ENCODE measurements at places on chromosomes 3 and 15.

DNA sequence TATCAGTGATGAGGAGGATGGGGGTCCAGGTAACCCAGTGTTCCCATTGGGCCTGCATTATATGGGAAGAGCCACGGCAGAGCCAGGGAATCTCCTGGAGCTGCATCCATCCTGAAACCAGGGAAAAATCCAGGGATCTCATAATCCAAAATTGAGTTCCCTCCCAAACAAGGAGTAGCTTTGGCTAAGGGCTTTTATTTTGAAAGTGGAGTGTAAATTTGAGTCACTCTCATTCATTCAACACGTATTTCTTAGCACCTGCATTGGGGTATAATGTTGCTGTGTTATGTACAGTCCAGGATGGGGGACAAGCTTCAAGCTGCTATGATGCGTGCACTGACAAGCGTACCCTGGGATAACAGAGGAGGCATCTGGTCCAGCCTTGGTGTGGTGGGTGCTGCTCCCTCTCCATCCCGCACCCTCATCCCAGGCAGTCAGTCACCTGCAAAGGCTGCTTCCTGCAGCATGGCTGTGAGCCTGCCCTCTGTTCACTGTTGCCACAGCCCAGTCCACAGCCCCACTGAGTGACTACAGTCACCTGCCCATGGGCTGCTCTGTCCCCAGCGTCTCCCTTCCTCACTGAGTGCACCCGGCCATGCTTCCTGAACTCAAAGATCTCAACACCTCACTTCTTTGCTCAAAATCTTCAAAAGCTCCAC is 135.6 kb downstream of the OPA1 start:
- DNase-seq, result no peak

DNA sequence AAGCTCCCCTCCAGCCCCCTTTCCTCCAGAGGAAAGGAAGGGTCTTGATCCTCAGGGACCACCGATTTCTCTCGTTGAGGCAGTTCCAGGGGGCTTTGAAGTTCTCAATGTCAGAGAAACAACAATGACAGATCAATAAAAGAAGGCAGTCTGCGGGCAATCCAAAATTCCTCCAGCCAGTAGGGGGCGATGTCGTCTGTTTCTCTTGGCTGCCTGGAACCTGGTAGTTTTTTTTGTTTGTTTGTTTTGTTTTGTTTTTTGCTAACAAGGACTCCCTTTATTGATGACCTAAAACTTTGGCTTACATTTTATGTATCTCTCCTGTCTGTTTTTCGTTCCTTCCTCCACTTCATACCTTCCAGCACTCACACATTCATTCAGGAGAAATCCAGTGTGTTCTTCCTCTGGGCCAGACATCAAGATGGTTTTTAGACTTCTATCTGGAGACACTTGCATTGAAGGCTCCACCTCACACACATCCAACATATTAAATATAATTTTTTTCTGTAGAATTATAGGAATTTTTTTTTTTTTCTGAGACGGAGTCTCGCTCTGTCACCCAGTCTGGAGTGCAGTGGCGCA is 276.6 kb downstream of the RPLP1 start:
- peak; percentile 41 for DNase-seq

DNA sequence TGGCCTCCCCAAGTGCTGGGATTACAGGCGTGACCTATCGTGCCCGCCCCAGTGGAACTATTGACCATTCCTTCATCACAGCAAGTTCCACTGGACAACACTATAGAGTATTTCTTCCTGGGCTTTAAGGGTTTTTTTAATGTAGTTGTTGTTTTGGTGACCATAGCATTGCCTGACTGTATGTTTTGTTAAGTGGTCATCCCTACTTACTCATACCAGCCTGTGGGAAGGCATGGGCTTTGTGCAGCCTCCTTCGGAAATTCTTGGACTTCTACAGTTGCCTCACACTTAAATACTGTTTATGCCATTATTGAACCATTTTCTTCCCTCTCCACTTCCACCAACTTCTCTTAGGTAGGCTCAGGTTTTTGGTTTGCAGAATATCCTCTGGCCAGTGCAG is 19.9 kb upstream of the ALPK3 start:
- DNase-seq, result no peak

GRCh38 chr15:88131937-88132336 is 124.6 kb downstream of the NTRK3 start:
- DNase-seq, result no peak

- no peak for DNase-seq
These were observed 3.7 kb downstream of the MCTP2 start for GRCh38 chr15:94235041-94235440.

- DNase-seq, result no peak
These were observed 70.5 kb upstream of the HEG1 start for GRCh38 chr3:125126323-125126722.

DNA sequence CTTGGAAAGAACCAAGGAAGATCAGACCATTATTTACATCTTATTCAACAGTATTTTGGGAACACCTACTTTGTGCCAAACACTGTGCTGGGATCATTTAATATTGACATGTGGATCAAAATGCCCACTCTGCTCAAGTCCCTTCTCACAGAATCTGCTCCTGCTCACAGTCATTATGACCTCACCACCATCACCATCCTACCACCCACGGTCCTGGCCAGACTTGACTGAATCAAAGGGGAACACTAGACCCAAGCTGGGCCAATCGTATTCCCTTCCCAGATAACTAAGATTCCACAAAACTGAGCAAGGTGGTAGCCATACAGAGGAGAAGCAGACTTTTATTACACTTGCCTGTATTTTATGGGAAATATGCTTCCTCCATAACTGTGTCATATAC is 3.4 kb upstream of the CEP152 start:
- DNase-seq, result no peak

- no peak for DNase-seq
These were observed 136.9 kb upstream of the TOPAZ1 start for GRCh38 chr3:44104668-44105321.

DNA sequence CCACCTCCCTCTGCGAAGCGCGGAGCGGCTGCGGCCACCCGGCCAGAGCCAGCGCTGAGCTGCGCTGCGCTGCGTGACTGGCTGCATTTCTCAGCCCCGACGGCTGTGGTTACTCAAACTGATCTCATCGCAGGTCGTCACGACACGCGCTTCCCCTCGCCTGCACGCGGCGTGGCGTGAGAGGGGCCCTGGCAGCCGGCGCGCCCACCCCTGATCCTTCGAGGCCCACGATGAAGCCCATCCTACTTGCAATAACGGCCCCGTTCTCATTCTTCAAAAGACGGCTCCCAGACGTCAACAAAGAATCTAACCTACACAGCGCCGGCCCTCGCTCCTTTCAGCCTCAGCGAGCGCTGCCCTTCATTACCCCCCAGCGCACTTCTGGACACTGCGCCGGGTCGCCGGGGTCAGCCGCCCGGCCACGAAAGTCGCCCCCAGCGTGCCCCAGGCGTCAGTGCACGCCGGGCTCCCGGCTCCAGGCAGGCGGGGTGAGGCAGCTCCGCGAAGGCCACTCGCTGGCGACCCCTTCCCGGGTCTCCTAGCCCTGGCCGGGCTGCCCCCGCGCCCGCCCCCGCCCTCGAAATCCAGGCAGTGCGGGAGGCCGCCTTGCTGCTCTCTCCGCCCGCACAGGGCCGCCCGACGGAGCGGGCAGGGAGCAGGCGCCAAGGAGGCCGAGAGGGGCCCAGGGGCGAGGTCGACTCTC is 9.9 kb upstream of the LEKR1 start:
- DNase-seq, result peak; percentile 69

DNA sequence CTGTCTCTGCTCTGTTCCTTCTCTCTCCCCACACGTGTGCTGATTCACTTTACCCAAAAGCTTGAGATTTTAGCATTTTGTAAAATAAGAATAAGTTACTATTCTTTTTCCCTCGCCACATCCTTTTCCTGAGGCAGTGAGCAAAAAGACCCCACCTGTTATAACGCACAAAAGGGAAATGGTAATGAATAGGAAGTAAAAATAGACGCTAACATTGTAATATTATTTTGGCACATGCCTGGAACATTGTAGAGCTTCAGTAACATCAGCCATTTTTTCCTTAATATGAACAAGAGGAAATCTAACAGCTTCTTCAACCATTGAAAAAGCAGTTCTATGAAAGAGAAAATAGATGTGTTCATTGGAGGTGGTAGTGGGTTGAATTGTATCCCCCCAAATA is 40.5 kb downstream of the CD200 start:
- no peak for DNase-seq

GRCh38 chr3:113117511-113118234 is 93.7 kb upstream of the BOC start:
- DNase-seq, result no peak

DNA sequence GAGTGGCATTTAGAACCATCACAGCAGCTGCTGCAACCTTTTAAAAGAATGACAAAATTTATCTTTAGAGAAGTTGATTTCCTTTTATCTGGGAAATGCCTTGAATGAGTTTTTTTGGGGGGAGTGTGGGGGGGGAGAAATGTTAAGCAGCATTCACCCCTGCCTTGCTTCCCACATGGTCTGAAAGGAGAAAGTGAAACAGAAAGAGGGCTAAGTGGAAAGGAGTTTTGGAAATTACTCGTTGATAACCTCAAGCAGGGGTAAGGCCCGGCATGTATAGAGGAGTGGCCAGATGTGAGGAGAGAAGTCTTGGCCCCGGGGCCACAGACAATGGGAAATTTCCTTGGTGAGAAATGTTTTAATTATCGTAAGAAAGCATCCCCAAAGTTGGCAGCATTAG is 23.5 kb downstream of the B3GALNT1 start:
- DNase-seq, result no peak

DNA sequence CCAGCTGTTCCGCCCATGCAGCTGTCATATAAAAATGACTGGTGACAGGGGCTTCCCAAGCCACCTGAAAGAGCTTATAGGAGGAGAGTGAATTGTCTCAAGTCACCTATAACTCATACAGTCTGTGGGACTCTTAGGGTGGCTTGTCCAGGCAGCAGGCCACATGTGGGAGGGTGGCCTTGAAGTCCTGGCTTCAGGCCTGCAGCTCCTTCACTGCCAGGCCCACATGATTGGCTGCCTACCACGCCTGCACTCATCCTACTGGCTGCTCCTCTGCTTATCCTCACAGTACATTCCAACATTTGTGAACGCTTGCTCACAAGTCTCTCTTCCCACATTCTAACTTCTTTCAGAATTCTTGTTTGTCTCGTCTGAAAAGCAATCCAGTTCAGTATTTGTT is 41.1 kb upstream of the TIPARP start:
- no peak for DNase-seq

DNA sequence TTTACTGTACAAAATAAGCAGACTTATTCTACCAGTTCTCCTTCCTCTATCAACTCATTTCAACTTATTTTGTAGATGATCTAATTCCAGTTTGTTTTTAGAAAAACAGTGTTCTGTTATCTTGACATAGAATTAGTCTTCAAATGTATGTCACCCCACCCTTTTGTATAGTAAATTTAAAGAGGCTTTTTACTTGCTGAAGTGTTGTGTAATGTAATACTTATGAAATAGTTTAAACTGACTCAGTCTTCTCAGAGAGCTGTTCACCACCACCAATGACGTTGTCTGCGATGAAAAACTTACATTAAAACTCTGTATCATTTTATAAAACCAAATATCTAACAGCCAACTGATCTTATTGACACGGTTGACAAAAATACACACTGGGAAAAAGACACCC is 82.9 kb downstream of the RAP2B start:
- no peak for DNase-seq

DNA sequence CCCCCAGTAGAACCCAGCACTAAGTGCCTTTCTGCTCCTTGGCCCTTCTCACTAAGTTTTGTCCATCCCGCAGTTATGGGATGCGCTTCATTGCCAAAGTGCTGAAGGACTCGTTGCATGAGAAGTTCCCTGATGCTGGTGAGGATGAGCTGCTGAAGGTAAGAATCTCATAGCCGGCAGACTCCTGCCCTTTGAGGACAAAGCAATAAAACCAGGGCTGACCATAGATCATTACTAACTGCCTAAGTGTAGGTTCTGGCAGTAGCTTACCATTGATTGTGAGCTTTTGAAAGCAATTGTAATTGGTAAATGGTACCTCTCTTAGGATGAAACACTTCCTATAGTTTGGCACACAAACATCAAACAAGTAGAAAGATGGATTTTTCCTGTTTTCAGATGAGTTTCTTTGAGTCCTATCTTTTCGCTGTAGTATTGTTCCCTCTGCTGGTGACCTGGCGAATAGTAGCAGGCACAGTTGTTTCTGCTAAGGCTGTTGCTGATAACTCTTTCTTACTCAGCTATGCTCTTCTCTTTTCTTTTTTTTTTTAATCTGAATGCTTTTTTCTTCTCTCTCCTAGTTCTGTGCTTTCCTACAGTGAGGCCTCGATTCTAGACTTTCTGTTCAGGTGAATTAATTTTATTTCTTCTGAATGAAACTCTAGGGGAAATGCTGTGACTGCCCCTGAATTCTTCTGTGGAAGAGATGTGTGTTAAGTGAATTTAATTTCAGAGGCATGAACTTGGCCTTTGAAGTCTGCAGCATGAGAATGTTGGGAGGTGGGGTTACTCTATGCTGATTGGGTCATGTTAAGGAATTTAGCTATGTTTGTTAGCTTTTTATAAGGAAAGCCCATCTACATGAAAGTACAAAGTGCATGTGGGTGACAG is 47.4 kb upstream of the CRTC3 start:
- no peak for DNase-seq

DNA sequence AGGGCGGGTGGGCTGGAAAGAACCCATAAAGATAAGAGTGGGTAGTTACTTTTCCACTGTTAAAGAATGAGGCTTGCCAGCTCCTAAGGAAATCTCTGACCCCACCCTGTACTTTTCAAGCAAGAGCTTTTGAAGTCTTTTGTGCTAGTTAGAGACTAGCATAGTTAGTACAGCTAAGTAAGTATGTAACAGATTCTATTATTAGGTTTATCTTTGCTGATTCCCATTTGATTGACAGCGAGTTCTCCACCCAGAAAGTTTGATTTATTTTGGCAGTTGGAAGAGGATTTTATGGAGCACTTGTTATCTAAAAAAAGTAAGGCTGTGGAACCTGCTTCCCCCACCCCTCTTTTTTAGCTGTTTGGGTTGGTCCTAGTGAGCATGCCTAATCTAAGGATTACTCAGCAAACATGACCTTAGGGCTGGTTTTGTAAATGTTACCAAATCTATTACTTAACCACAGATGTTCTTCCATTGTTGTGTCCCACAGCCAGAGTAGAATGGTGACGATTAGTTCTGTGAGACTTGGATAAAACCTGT is 57.6 kb downstream of the FNDC3B start:
- no peak for DNase-seq

DNA sequence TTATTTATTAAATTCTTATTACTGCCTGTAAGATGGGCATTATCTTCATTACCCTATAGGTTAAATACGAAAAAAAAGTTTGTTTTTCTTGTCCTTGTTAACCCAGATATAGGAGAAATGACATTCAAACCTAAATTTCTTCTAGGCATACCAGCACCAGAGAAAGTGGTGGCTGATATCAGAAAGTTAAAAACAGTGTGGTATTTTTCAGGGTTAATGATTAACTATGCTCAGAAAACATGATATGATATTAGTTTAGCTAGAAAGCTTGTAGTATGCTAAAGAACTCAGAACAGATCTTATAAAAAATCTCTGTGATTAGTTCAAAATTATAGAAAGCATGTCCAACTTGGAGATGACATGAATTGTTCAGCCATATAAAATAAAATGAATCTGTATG is 630.5 kb upstream of the EPHA6 start:
- DNase-seq, result no peak

All from left forelimb (tissue), 1 donor.